SHP77 (cell line): ENCODE measurements at places on chromosomes 2 and 18.

DNA sequence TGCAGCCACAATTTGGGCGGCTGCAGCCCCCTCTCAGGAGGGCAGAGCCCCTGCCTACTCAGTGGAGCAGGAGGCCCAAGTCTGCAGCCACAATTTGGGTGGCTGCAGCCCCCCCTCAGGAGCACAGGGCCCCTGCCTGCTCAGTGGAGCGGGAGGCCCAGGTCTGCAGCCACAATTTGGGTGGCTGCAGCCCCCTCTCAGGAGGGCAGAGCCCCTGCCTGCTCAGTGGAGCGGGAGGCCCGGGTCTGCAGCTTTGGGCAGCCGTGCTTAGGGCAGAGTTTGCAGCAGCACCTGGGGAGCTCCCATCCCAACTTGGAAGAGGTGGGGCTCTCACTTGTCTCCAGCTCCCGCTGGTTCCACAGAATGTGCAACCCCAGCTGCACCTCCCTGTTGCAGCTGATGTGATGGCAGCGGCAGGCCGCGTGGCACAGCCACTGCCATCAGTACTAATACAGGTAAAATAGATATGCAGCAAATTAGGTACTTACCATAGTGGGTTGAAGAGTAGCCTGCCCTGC is 99.4 kb downstream of the TWIST2 start:
- DNase-seq, result no peak

GRCh38 chr2:176172007-176172894 is 15.1 kb downstream of the HOXD3 start:
- no peak for DNase-seq

DNA sequence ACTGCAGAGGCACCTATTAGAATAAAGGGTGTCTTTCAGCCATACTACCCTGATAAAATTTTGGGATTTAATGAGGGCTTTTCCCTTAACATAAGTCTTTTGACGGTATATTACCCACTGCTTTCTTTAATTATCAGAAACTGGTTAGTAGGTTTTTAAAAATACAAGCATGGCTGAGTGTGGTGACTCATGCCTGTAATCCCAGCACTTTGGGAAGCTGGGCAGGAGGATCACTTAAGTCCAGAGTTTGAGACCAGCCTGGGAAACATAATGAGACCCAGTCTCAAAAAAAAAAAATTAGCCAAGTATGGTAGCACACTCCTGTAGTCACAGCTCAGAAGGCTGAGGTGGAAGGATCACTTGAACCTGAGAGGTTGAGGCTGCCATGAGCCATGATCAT is 16.1 kb downstream of the CPSF3 start:
- DNase-seq, result no peak

- DNase-seq, result no peak
Observed at GRCh38 chr2:187544371-187545080, 9.7 kb downstream of the TFPI start.
